ENCODE measurements at places on chromosomes 12 and 14.
A peak's percentile ranks its signal among the peaks of the same experiment; 100 is the strongest.

DNA sequence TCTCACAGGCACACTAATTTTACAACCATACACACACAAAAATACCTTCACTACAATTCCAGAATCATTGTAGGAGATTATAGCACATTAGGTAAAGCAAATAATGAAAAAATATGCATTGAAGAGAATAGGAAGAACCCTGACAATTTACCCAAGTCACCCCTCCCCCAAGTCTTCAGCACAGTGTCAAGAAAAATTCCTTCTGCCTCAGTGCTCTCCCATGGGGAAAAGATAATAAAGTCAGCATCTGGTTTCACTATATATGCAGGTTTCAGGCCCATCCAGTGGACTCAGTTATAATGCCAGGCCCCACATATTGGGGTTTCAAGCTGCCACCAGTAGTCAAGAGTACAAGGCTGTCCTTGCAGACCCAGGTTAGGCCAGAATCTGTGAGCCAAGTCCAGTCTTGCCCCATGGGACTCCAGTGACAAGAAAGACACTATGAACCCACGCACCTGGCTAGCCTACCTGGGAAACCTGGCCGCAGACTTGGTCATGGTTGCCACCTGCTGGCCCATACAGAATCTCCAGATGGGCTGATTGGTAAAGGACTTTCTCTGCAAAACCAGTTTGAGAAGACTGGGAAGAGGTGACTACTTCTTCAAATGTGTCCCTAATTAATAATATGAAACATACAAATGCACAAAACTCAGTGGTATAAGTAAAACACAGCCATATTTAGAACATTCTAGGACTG is 398.6 kb upstream of the FLRT2 start:
- DNase-seq, result no peak

GRCh38 chr14:38250331-38250730 is 5.6 kb downstream of the CLEC14A start:
- no peak for DNase-seq

DNA sequence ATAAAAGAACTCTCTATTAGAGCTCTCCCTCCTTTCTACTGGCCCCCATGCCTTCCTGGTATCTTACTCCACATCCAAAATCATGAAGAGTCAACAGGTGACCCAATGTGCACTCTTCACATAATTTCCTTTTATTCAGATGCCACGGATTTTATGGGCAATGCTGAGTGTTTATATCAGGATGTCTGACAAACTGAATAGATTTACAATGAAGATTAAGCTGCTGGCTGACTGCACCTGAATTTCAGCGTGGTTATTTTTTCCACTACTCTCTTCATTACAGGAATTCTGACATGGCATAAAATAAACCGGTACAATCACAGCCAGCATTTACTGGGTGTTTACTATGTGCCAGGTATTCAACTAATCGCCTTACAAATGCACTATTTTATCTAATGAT is 29.4 kb upstream of the CERS5 start:
- DNase-seq, result no peak

- no peak for DNase-seq
These were observed 49.2 kb downstream of the PTPN21 start for GRCh38 chr14:88505621-88506020.

DNA sequence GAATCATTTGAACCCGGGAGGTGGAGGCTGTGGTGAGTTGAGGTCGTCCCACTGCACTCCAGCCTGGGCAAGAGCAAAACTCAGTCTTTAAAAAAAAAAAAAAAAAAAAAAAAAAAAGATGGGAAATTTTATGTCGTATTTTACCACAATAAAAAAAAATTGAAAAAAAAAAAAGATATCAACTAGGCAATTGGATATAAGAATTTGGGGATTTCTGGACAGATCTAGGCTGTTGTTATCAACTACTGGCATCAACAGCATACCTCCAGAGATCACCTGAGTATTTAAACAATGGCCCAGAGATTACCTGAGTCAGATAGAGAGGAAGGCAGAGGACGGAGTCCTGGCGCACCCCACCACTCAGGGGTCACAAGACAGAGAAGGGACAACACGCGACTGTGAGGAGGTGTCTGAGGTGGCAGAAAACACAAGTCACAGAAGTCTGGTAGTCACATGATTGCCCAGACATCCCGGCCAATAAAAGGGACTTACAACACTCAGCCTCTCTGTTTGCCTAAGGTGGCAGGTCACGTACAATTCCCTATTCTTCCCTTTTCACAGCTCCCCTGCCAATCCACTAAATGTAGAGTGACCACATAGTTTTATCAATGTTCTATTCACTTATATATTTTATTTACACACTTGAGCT is 1.8 kb downstream of the SPRING1 start:
- DNase-seq, result no peak

- no peak for DNase-seq
These were observed 1.4 kb upstream of the FBXL14 start for GRCh38 chr12:1595690-1596347.

GRCh38 chr12:57835366-57836288 is 10.9 kb downstream of the CTDSP2 start:
- no peak for DNase-seq

DNA sequence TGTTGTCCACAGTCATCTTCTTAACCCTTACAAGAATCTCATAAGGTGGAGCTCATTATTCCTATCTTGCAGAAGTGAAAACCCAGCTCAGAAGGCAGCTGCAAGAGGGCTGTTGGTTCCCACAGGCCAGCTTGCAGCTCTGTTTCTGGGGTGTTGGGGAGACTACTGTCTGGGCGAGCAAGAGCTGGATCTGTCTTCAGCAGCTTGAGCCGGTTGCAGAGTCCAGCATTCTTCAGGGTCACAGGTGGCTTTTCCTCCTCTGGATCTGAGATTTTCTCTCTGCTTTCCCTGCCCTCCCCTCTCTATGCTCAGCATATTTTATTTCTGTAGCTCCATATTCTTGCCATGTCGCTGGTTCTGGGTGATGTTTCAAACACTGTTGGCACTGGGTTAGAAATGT is 87.4 kb downstream of the PAPOLA start:
- DNase-seq, result no peak

DNA sequence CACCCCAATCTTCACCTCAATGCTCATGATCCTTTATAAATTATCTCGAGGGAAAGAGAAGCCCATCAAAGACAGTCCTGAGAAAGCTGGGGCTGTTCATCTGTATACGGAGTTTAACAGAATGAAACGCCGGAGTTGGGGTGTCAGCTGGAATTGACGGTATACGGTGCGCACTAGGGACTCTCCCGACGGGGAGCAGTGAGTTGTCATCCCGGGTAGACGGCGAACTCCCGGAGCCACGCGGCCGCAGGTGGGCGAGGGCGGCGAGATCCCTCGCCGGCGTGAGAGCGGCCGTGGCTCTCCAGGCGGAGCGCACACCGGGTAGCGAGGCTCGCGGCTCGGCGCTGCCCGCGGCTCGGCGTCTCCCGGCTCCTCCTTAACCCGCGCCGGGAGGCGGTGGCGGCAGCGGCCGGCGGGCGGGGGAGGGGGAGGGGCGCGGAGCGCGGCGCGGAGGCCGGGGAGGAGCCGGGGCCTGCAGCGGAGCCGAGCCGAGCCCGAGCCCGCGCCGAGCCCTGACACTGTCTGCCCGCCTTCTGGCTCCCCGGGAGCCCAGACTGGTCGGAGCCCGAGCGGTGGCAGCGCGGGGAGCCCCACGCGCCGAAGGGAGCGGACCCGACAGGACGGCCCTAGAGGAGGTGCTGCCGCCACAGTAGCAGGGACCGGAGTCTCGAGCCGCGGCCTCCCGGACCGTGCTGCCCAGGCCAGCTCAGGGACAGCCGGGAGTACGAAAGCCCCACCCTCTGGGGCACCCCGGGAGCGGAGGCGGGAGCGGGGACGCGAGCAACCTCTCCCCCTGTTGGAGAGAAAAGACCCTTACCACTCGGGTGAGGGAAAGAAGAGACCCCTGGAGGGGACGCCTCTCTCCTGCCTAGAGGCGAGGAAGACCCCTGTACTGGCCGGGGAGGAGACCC is at the start of gene FOXJ2:
FOXJ2 (plus strand) TSS at position 475 of the 911 bp plus-strand sequence. CDS start 7,117 bp downstream, outside the sequence.
- peak; percentile 4 for DNase-seq

DNA sequence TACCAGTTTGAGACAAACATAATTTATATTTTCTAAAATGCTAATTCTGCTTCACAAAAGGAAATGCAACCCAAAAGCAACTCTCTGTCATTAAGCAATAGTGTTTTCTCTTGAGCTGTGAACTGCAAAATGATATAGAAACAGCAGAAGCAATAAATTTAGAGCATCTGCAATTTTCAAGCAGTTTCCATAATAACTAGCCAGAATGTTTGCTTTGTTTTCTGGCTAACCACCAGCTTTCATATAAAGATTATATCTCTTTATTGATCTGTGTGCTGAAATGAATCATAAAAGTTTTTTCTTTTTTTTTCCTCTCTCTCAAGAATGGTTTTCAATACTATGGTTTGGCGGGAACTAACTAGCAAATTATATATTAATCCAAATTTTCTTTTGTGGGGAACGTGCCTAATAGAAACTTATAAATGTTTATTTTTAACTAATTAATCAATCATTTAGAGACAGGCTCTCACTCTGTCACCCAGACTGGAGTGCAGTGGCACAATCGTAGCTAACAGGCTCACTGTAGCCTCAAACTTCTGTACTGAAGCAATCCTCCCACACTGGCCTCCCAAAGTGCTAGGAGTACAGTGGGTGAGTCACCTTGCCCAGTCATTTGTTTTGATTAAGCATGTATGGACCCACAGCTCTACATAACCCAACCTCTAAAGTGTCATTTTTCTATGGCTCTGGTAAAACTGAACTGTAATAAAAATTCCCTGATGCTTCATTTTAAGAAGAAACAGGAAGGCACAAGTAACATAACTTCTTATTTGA is 830.1 kb upstream of the MGAT4C start:
- no peak for DNase-seq

GRCh38 chr12:52041695-52042123 is 9.5 kb upstream of the NR4A1 start:
- no peak for DNase-seq

GRCh38 chr12:93990832-93991803 is 157.3 kb upstream of the PLXNC1 start:
- no peak for DNase-seq

- no peak for DNase-seq
These were observed 14.9 kb upstream of the SCAF11 start for GRCh38 chr12:46005151-46005797.

DNA sequence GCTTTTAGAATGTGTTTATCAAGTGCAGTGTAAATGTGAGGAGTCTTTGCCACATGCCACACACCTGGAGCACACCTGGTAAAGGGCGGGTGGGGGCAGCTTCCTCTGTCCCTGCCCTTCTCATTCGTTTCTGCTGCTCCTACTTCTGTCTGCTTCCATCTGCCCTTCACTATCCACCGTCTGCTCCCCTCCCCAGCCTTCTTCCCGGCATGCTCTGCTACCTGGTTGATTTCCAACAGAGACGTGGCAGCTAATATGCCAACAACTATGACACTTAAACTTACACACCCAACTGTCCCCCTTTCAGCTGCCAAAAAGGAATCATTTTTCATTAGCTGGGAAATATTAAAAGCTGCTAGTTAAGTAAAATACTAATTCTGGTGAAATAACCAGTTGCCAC is 9.1 kb upstream of the CARMIL3 start:
- DNase-seq, result no peak

DNA sequence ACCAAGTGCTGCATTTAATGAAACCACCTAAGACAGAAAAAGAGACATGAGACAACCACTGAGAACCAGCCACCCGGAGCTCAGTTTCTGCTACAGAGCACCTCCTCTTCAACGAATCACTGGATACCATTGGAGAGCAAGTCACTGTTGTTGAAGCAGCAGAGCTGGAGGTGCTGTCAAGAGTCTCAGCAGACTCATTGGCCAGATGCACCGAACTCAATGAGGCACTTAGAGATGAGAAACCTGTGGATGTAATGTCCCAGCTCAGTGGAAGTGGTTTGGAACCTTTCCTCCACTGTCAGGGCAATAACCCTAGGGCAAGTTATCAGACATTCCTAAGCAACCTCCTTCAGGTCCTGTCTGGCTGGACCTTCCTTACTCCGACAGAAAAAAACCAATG is 13.1 kb downstream of the NPC2 start:
- no peak for DNase-seq

GRCh38 chr12:27821259-27821973 is 41.4 kb upstream of the MANSC4 start:
- no peak for DNase-seq

GRCh38 chr12:64383675-64384074 is 6.9 kb downstream of the C12orf56 start:
- DNase-seq, result no peak

GRCh38 chr14:33362934-33363333 is 424.3 kb downstream of the NPAS3 start:
- no peak for DNase-seq

- no peak for DNase-seq
These were observed 99.5 kb downstream of the SYNE2 start for GRCh38 chr14:63952053-63952932.

GRCh38 chr12:76762601-76762980 is 1.3 kb upstream of the ZDHHC17 start:
- DNase-seq, result no peak

DNA sequence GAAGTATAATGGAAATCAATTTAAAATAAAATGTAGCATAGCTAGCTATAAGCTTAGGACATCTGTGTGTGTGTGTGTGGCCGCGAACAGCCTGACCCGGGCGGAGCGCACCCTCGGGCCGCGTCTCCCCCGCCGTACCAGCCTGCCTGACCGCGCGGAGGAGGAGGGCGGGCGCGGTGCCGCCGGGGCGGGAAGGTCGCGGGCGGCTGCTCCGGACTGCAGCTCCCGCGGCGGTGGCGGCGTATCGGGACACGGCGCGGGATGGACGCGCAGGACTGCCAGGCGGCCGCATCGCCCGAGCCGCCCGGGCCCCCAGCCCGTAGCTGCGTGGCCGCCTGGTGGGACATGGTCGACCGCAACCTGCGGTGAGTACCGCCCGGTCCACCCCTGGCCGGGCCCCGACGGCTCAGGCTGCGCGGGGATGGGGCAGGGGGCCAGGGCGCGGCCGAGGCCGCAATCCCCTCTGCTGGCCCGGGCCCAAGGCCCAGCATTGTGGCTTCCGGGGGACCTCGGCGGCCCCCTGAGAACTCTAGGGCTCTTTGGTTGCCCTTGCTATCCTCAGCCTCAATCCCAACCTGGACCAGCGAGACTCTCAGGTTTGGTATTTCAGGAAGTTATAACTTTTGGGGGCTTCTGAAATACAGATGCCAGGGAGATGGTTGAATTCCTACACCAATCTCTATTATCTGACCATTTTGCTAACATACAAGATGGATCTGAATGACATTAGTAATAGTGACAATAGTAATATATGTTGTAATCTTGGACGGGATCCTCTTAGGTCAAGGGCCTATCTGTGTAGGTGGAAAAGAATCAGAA is at the start of gene ABHD12B:
ABHD12B (plus strand) TSS at position 140 of the 819 bp plus-strand sequence; CDS start at position 262, 122 bp downstream.
- no peak for DNase-seq

DNA sequence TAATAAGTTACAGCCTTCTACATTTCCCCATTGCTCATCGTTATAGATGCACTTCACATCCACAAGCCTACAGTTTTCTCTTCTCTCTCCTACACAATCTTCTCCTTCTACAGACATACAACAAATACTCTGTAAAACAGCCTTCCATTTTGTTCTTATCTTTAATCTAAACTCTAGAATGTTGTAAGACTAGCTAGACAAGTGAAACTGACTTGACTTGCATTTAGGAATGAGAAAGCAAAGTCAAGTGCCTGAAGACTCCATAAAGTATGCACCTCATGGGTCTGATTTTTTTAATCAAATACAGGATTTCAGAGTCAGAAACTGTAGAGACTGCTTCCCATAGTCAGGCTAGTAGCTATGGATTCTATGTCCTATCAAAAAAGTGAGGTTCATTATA is 190.3 kb downstream of the KLHL28 start:
- DNase-seq, result no peak

- no peak for DNase-seq
These were observed 55.8 kb upstream of the GALNT9 start for GRCh38 chr12:132384916-132385774.

- no peak for DNase-seq
These were observed 204.3 kb upstream of the SEL1L start for GRCh38 chr14:81737938-81738337.

- DNase-seq, result no peak
These were observed 65.7 kb downstream of the PRKCH start for GRCh38 chr14:61387076-61387475.
